ENCODE measurements at places on chromosomes 5 and 9.

DNA sequence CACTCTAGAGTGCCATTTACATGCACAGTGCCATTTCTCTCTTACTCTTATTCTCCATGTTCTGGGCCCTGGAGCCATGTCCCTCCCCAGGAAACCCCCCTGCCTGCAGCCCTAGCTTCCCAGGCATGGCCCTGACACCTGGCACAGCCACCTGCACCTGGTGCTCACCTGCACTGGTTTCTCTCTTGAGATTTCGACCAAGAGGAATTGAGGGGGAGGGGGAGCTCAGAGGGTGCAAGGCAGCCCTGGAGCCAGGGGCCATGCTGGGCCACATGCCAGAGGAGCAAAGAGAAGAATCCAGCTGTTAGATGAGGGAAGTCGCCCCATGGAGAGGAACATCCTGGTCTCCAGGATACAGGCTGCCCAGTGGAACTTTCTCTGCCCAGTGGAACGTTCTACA, 65.0 kb upstream of the RAPGEF1 start:
- no peak for DNase-seq

DNA sequence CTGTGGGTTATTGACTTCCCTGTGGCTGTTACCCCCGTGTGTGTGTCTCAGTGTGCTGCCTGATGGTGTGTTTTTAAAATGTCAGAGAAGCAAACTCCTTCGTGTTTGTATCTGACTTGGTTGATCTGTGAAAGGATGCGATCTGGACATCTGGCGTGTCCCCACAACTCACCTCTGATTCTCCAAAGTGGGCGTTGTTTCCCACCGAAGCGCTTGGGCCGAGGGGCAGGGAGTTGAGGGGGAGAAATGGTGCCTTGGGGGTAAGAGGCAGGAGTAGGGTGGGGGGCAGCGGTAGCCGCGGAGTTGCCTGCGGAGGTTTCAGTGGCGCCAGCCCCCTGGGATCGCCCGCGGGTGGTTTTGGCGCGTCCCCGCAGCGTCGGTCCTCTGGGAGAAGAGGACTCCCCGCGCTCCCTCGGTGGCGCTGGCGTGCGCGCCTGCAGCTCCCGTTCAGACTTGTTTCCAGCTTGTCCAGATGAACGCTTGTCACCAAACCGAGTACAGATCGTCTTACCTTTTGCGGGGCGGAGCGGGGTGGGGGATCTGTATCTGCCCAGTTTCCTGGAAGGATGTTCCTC, 1.1 kb downstream of the MAST4 start:
- peak; percentile 17 for DNase-seq

- DNase-seq, result no peak
These were observed 549.9 kb downstream of the IRX1 start for GRCh38 chr5:4145511-4145910.

- DNase-seq, result no peak
These were observed 342.9 kb downstream of the BNC2 start for GRCh38 chr9:16527573-16527972.

DNA sequence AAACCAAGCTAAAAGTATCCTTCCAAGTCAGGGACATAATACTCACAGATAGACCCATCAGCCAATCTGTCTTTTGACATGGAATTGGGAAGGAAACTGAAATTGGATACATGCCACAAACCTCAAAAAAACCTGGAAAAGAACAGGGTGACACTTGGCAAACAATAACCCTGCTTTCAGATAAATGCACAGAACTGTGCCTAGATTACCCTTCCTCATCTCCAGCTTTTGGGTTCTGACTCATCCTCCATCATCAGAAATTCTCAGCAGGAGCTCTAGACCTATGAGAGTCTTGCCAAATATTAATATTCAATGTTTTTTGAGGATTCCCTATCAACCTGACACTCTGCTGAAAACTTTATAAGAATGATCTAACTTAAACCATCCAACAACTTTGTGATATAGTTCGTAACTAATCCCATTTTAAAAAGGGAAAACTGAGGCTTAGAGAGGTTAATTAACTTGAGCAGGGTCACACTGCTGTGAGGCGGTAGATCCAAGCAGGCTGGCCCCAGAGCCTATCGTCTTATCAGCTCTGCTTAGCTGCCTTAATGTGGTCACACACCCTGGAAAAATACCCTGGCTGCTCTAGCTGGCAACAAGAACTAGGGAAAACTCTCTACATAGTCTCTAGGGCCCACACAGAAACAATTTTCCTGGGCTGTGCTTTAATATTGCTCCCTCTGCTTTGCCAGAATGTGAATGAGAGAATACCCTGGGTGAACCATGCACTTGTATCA, 157.0 kb upstream of the TRPC7 start:
- no peak for DNase-seq

DNA sequence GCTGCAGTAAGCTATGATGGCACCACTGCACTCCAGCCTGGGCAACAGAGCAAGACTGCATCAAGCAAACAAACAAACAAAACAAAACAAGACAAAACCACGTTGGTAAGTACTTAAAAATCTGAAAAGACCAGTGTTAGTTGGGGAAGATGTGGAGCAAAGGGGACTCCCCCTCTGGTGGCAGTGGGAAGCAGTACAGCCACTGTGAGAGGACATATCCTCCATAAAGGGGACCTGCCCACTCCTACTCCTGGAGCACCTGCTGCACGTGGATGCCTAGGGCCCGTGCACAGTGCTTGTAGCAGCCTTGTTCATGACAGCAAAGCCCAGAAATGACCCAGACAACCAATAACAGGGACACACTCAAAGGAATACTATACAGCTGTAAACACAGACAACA, 17.0 kb upstream of the IPPK start:
- no peak for DNase-seq

DNA sequence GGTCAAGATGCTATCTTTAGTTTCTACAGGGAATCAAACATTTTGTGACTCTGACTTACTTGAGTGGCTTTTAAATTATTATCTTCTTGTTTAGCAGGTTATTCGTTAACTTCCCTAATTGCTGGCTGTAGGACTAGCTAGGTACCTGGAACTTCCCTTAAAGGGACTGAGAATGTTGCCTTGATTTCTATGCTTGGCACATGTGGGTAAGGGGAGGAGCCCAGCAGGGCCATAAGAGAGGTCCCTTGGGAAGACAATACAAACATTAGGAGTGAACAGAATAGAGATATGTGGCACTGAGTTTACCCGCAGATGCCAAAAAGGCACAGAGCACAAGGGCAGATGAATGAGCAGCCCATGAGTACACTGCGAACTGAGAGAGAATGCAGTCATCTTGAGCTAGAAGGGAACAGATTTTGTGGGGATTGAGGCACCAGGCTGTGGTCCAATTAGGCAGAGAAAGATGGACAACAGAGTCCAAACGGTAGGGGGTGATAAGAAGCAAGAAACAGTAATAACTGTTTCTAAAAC, 9.8 kb downstream of the CKMT2 start:
- no peak for DNase-seq

DNA sequence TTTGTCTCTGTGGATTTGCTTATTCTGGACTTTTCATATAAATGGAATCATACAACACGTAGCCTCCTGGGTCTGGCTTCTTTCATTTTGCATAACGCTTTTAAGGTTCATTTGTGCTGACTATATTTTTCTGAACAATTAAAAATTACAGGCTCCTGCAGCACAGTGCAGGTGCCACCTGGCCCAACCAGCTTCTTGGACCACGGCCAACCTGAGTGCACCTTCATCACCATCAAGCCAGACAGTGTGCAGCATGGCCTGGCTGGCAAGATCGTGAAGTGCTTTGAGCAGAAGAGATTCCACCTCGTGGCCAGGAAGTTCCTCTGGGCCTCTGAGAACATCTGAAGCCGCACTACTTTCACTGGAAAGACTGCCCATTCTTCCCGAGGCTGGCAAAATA, 53.5 kb upstream of the COL15A1 start:
- no peak for DNase-seq

DNA sequence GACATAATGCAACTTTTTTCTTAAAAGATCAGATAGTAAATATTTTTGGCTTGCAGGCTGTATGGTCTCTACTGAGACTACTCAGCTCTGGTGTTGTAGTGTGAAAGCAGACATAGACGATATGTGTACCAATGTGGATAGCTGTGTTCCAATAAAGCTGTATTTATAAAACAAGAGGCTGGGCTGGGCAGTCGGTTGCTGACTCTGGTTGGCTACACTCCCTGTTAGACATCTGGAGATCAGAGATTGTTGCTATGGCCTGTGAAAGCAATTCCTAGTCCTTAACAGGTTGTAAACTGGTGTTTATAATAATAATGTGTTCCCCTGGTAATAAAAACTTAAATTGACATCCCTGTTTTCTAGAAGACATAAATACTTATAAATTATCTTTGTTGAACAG, 24.4 kb upstream of the SCAMP1 start:
- DNase-seq, result no peak

DNA sequence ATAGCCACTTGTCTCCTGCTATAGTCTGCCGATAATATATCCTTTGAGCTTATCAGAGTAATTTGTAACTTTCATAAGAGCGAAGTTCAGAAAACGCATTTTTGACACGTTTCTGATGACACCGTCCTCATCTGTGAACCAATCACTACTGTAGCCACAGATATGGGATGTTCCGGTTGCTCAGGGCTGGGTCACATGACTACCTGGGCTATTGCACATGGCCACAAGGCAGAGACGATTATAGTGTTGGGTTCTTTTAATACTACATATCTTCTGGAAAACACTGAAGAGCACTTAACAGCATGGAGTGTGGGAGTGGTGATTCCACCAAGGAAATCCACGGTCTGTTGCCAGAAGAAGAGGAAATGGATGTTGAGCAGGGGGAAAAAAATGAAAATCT, 115.0 kb upstream of the ADRA1B start:
- DNase-seq, result no peak

DNA sequence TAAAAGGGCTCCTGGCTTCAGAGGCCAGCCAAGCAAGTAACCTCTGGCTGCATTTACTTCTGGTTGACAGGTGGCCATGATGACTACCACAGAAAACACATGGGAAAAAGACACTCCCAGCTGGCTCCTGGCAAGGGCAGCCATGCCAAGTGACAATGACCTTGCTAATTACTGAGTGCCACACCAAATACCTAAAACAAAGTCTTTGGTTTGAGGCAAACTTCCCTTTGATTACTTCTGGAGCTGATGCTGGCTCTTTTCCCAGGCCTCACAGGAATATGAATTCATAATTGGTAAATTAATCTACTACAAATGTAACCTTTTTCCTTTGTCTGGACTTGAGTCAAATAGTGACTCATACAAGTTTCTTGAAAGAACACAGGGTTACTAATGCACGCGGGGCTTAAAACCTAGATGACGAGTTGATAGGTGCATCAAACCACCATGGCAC, 61.0 kb downstream of the LPAR1 start:
- no peak for DNase-seq

GRCh38 chr5:138640646-138641254, 65.5 kb upstream of the HSPA9 start:
- DNase-seq, result no peak

DNA sequence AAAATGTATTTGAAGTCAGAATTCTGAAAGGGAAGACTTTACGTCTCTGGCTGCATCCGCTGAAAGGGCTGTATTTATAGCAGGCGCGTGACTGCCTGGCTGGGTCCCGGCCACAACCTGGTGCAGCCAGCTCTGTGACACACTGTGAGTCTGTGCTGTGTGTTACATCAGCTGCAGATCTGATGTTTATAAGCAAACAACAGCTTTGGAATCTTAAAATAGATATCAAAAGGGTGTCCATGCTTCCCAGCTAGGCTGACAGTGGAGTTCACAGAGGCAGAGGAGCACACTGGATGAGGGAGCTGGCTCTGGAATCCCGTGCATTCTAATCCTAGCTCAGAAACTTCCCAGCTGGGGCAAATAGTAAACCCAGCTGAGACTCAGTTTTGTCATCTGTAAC, 433.4 kb upstream of the BRINP1 start:
- DNase-seq, result no peak

DNA sequence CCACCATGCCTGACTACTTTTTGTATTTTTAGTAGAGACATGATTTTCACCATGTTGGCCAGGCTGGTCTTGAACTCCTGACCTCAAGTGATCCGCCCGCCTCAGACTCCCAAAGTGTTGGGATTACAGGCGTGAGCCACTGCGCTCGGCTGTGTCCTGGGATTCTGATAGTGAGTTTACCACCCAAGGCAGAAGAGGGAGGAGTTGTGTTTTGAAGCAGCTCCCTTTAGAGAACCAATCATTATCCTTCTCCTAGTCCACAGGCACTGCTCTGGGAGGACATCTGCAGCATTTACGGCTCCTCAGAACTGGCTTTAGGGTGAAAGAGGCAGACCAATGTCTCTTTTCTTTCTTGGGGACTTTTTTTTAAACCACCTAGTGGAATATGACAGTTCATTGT, 5.7 kb downstream of the C9orf152 start:
- no peak for DNase-seq

GRCh38 chr5:171492781-171493180, 73.3 kb downstream of the FGF18 start:
- DNase-seq, result no peak

DNA sequence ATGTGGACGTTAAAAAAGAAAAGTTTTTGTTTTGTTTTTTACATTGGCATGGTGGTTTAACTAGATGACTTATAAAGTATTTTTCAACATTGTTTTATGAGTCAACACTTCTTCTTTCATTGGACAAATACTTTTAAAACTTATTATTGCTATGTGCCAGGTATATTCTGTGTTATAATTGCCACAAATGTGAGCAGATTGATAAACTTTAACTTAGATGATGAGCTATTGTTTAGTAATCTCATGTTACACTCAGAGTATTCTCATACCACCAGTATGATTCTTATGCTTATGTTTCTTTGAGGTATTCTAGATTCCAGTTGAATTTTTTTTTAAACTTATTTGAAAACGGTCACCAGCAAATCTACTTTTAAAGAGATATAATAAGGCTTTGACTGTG, 60.3 kb downstream of the RASA1 start:
- DNase-seq, result no peak

- DNase-seq, result no peak
These were observed 134.2 kb upstream of the RGMB start for GRCh38 chr5:98639274-98639673.

GRCh38 chr9:87479801-87480201, 17.9 kb upstream of the DAPK1 start:
- peak; percentile 81 for DNase-seq

Measured in hematopoietic multipotent progenitor cell (in vitro differentiated cells).